ENCODE measurements at places on chromosomes 7 and 10. TPM values are rescaled to one million over a fixed set of nuclear protein-coding genes. Genes with fewer than 3 reads are reported as not detected.

The IDE gene
- total RNA-seq: 34.8 TPM

The IFIT1B gene
- total RNA-seq: 6.3 TPM

DNA sequence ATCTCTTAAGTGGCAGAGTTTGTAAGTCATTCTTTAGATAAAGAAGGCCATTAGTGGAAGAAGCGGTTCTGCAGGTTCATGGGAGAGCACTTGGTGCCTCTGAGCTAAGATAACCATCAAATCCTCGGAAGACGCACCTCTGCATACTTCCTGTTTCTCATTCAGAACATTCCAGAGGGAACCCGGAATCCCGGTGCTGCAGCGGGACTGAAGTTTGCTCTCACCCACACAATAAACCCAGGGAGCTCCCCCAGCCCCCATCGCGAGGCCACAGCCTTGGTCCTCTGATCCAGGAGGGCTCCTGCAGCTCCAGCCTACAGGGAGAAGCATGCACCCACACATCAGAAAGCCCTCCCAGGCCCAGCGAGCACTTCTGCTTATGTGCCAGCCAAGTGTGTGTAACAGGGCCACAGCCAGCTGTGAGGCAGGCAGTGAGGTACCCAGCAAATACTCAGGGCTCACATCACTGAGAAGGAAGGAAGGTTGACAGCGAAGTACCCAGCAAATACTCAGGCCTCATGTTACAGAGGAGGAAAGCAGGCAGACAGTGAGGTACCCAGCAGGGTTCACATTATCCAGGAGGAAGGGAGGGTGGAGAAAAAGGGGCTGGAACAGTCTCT, 142.4 kb downstream of the DIP2C start:
- DNase-seq: peak; percentile 56

GRCh38 chr10:129033340-129033739, 433.7 kb upstream of the MGMT start:
- no peak for DNase-seq

- DNase-seq: no peak
These were observed 65.5 kb downstream of the CYP26A1 start for GRCh38 chr10:93139059-93139655.
